ENCODE measurements at places on chromosomes 4 and X. TPM values are rescaled to one million over a fixed set of nuclear protein-coding genes. Genes with fewer than 3 reads are reported as not detected.

NAP1L2 gene
- total RNA-seq = 11.4 TPM

DNA sequence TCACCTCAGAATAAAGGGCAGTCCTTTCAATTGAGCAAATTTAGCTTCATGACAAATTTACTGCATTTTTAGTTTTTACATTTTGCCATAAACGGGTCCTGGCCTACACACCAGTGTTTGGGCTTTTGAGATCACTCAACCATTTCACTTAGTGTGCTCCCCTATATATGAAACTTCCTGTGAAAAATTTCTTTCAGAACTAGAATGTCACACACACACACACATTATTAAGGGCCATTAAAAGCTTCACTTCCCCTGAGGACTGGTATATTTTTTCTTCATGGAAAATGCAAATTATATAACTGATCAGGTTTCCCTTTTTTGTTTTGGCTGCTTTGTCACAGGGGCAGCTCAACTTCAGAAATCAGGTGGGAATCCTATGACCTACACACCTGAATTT lies 206.5 kb downstream of the ENOX2 start:
- no peaks in the 10 kb centered on the region for H3K4me1 ChIP-seq
- H3K4me3 ChIP-seq = no peak overlapping the region
- no peak for DNase-seq
- no peaks in the 10 kb centered on the region for H3K27me3 ChIP-seq
- no peak overlapping the region for H3K27ac ChIP-seq

PCYT1B gene
- 0.89 TPM for total RNA-seq

DNA sequence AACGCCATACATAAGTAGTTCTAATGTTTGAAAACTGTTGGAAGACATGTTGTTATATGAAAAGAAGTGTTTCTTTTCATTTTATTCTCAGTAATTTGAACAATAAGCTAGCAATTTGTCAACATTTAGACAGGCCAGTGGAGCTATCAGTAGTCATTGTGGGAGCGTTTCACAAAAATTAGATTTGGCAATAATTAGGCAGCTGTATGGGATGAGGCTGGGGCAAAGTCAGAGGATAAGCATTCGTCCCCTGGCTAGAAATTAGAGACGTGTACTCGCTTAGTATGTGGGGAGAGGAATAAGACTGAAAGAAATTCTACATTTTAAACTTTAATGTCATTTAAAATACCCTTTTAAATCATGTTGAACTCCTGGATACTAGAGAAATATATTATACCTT lies 70.6 kb downstream of the TMEM144 start:
- H3K27ac ChIP-seq = no peak overlapping the region
- H3K36me3 ChIP-seq = no peaks in the 10 kb centered on the region
- no peak for DNase-seq
- H3K27me3 ChIP-seq = no peaks in the 10 kb centered on the region
- no peak overlapping the region for H3K4me3 ChIP-seq

GRCh38 chr4:33086331-33086925 lies 2366.3 kb downstream of the PCDH7 start:
- no peaks in the 10 kb centered on the region for H3K27me3 ChIP-seq
- DNase-seq = no peak
- H3K4me1 ChIP-seq = no peaks in the 10 kb centered on the region
- no peaks in the 10 kb centered on the region for H3K36me3 ChIP-seq

DNA sequence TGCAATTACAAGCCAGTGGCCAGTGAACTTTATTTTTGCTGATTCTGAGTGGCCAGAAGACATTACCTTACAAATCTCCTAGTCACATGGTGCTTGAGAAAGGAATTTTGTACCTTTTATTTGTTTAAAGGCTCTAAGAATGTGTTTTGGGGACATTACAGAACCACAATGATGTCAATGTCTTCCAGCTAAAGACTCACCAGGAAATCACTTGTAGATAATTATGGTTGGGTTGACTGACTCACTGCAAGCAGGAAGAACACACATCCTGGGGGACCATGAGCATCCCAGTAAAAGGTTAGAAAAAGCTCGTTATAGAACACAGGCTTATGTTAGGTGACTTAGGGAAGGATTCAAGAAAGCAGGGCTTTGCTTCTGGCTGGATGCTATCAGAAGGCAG lies 119.4 kb upstream of the FAM9B start:
- no peaks in the 10 kb centered on the region for H3K27me3 ChIP-seq
- H3K36me3 ChIP-seq = no peaks in the 10 kb centered on the region
- no peak overlapping the region for H3K27ac ChIP-seq
- no peak overlapping the region for H3K4me3 ChIP-seq
- no peaks in the 10 kb centered on the region for H3K4me1 ChIP-seq

DNA sequence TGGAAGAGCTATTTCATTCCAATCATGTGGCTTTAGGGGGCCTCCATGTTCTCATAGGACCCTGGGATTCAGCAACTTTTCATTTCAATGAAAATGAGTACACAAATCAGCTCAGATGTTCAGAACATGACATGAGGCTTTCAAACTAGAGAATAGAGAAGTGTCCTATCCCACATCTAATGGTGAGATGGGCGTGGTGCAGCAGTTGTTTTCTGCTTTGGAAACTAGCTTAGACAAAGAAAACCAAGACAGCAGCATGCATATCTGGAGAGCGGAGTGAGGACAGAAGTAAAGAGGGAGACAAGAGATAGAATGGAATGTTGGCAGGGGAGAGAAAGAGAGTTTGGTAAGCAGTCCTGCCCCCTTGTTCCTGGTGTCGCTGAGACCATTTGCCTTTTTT lies 1009.1 kb upstream of the IGFBP7 start:
- DNase-seq = no peak
- H3K4me3 ChIP-seq = no peak overlapping the region
- no peak overlapping the region for H3K27ac ChIP-seq
- H3K27me3 ChIP-seq = no peaks in the 10 kb centered on the region
- no peaks in the 10 kb centered on the region for H3K4me1 ChIP-seq

- H3K4me3 ChIP-seq = no peak overlapping the region
- no peaks in the 10 kb centered on the region for H3K27me3 ChIP-seq
- H3K36me3 ChIP-seq = no peaks in the 10 kb centered on the region
- DNase-seq = no peak
- no peak overlapping the region for H3K27ac ChIP-seq
Observed at GRCh38 chrX:13198056-13198761, 121.6 kb downstream of the ATXN3L start.

GRCh38 chr4:174058846-174059245 lies 224.6 kb downstream of the FBXO8 start:
- DNase-seq = no peak
- H3K4me1 ChIP-seq = no peaks in the 10 kb centered on the region
- no peaks in the 10 kb centered on the region for H3K27me3 ChIP-seq
- no peak overlapping the region for H3K4me3 ChIP-seq

- peak overlapping the region; percentile 87 for H3K4me3 ChIP-seq
- no peaks in the 10 kb centered on the region for H3K27me3 ChIP-seq
- peaks cover 7% of the 10 kb centered on the region for H3K36me3 ChIP-seq
- peaks cover 36% of the 10 kb centered on the region for H3K4me1 ChIP-seq
- peak overlapping the region; percentile 66 for H3K27ac ChIP-seq
- DNase-seq = no peak
Observed at GRCh38 chr4:88522702-88523324, 763 bp downstream of the PYURF start.

CENPI gene
- 1.1 TPM for total RNA-seq

MED28 gene
- 61.6 TPM for total RNA-seq

DNA sequence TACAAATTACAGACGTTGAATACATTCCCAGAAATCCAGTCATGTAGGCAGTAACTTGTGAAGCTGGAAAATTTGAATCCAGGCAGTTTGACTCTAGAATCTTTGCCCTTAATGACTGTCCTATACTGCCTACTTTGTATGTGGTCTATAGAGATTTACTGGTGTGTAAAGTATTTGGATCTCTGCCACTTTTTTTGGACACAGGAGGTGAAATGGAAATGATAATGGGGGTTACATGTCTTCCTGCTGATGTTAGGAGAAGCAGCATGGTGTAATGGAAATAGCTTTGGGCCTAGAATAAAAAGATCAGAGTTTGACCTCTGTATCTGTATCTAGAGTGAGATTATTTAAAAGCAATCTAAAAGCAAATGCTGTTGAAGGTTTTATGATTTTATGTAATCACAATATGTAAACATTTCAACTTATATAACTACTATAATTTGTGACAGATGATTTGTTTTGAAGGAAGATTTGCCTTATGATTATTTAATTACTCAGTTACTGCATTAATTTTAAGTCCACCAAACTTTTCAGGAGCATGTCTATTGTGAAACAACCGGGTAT lies 3.3 kb downstream of the COL4A5 start:
- H3K27me3 ChIP-seq = peaks cover 2% of the 10 kb centered on the region
- H3K36me3 ChIP-seq = no peaks in the 10 kb centered on the region
- DNase-seq = no peak

GRCh38 chr4:154526151-154526550 lies 24.0 kb downstream of the PLRG1 start:
- H3K4me3 ChIP-seq = no peak overlapping the region
- no peaks in the 10 kb centered on the region for H3K27me3 ChIP-seq
- no peak for DNase-seq
- no peak overlapping the region for H3K27ac ChIP-seq
- no peaks in the 10 kb centered on the region for H3K36me3 ChIP-seq

CXXC4 gene
- not detected for total RNA-seq

Data from CD4-positive, CD25-positive, alpha-beta regulatory T cell (primary cell).